ENCODE measurements at places on chromosomes 7 and 10.
A peak's percentile ranks its signal among the peaks of the same experiment; 100 is the strongest.

DNA sequence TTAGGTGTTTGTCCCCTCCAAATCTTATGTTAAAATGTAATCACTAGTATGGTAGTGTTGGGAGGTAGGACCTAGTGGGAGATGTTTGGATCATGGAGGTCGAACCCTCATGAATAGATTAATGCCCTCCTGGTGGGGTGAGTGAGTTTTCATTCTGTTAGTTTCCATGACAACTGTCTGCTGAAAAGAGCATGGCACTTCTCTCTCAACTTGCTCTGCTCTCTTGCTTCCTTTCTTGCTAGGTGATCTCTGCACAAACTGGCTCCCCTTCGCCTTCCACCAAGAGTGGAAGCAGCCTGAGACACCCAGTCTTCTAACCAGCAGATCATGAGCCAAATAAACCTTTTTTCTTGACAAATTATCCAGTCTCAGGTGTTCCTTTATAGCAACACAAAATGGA lies 853.9 kb downstream of the SORCS1 start:
- no peak for DNase-seq

DNA sequence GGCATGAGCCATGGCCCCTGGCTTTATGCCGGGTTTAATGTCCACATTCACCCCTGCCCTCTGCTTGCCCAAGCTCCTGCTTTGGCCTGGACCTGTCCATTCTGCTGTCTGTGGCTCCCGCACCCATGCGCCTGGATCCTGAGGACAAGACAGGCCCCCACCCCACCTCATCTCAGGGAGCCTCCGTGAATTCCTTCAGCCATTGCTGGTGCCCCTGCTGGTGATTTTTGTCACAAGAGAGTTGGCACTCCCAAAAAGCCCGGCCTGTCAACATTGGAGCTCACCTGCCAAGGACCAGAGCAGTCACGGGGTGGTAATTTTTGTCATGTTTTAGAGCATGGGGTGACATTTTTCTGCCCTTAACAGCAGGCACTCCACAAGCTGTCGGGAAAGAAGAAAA lies 127.5 kb upstream of the PLXNA4 start:
- DNase-seq, result no peak

- no peak for DNase-seq
Observed at GRCh38 chr7:46533946-46534345, 612.9 kb upstream of the IGFBP3 start.

- peak; percentile 68 for DNase-seq
Observed at GRCh38 chr7:144835155-144835611, 670 bp downstream of the TPK1 start.

- no peak for DNase-seq
Observed at GRCh38 chr10:60707841-60708240, 70.4 kb upstream of the CDK1 start.

GRCh38 chr10:31756101-31756728 lies 172.4 kb downstream of the ARHGAP12 start:
- DNase-seq, result no peak

- DNase-seq, result no peak
Observed at GRCh38 chr10:29039091-29039490, 249.8 kb upstream of the LYZL1 start.

DNA sequence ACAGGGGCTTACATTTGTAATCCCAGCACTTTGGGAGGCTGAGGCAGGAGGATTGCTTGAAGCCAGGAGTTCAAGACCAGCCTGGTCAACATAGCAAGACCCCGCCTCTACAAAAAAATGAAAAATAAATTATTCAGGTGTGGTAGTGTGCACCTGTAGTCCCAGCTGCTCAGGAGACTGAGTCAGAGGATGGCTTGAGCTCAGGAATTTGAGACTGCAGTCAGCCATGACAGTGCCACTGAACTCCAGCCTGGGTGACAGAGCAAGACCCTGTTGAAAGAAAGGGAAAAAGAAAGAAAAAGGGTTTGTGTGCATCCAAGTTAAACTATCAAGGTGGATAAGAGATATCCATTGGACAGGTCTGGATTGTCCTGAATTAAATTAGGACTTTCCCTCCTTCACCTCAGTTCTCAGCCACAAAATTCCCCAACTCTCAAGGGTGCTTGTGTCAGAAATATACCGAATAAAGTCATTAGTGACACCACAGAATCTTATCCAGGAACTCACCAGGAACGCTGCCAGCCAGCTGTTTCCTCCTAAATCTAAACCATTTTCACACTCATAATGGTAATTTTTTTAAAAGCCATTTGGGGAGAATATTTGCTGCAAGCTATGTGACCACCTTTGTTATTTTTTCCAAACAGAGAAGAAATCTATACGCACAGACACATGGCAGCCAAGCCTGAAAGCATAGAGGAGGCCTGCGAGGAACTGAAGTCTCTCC lies 12.0 kb downstream of the AFAP1L2 start:
- peak; percentile 73 for DNase-seq

GRCh38 chr10:69124563-69125268 lies 738 bp downstream of the VPS26A start:
- peak; percentile 53 for DNase-seq

- no peak for DNase-seq
Observed at GRCh38 chr10:111996103-111996502, 187.5 kb downstream of the GPAM start.

DNA sequence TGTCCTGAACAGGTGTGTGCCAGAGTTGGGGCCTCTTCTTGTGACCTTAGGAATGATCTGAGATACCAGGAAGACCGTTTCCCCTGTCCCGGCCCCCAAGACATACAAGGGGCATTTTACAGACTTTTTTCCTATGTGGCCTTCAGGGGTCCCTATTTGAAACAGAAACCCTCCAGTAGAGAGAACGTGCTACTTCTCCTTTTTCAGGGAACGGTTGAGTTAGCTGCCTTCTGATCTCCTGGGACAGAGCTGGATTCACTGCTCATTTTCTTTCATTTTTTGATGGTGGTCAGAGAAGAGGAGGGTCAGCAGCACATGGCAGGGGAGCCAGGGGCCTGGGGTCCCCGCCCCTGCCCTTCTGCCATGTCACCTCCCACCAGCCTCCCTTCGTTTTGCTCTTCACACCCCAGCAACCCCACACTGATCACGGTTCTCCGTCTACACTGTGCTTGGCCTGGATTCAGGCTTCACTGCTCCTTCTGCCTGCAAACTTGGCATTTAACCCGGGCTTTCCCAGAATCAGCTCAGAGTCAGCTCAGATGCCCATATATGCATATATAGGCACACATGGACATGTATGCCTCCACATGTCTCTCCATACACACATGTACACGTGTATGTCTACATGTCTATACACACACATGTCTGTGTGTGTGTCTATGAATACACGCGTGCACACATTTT lies 138.1 kb upstream of the BTBD16 start:
- DNase-seq, result no peak

DNA sequence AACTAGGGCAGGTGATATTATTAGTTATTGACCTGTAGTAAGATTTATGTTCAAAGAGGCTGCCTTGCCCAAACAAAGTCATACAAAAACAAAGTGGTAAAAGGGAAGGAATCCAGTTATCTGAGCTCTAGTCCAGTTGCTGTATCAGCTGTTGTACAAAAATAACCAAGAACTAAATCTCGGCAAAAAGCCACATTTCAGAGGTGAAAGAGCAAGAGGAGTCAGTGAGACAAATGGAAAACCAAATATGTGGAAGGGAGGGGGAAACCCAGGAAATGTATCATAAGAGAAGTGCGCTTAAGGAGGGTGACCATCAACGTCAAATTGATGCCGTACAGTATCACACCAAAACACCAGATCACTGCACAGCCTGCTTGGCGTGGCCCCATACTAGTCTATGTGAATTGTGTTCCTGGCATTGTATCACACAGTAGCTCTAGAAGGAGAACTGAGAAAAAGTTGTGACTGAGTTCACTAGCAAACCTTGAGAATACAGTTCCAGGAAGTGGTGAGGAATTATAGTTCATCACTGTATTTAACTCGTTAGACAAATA lies 6.4 kb downstream of the AGBL3 start:
- DNase-seq, result no peak

- no peak for DNase-seq
Observed at GRCh38 chr10:88116971-88117626, 253.7 kb downstream of the PTEN start.

DNA sequence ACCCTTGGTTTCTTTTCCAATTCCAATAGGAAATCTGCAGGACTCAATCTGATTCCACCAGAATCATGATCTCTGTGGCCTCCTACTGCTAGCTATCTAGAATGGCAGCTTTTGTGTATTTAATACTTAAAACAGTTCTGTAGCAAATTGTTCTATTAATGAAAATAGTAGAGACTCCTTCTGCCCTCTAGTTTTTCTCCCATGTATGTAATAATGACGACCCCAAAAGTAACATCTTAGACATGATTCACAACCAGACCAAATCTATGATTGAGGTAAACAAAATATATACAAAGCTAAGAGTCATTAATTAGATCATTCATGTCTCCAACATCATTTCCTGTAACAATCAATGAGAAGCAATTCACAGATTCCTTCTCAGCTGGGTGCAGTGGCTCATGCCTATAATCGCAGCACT lies 259.1 kb upstream of the MKLN1 start:
- no peak for DNase-seq

- DNase-seq, result no peak
Observed at GRCh38 chr10:98568551-98568950, 121.8 kb upstream of the HPS1 start.

DNA sequence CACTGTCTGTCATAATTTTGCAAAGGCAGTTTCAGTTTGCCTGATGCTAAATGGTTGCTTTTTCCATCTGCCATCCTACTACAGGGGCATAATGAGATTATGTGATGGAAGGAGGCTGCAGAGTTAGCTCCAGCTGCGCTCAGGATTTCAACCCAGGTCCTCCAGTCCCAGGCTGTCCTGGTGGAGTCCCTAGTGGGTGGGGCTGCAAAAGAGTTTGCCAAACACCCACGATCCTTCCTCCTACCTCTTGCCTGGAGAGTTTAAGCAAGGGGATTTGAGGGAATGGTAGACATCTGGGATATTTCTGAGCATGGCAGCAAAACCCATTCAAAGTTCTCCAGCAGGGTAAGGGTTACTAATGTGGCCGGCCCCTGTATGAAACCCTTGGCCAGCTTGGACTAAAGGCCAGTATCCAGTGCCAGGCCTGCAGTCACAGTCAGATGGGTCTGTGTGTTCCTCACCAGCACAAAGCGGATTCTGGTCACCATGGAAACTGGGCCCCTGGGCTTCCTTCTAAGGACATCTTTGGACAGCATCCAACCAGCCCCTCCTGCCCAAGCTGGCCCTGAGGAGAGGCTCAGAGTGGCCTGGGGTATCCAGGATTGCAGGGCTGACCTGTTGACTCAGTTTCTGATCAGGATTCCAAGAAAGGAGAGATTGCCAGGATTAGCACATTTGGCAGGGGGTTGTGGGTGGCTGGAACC lies 42.7 kb upstream of the CHST3 start:
- peak; percentile 84 for DNase-seq

DNA sequence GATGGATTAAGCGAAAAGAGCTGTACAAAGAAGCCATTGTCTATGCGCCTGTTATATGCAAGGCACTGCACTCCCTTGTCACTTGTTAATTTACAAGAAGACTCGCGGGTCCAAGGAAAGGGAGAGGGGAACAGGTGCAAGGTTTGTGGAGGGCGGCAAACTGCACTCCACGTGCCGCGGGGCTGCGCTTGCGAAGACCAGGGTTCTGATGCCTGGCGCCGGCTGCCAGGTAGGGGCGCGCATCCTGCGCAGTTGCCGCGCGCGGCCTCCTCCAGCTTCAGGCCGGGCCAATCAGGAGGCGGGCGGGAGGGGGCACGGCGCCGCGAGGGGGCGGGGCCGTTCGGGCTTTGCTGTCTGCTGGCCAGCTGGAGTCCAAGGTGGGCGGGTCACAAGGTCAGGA lies 140.6 kb upstream of the PALS2 start:
- DNase-seq, result no peak

Data from femur (tissue), 1 donor.